ENCODE measurements at places on chromosomes 7 and 10. TPM values are rescaled to one million over a fixed set of nuclear protein-coding genes. Genes with fewer than 3 reads are reported as not detected.

DNA sequence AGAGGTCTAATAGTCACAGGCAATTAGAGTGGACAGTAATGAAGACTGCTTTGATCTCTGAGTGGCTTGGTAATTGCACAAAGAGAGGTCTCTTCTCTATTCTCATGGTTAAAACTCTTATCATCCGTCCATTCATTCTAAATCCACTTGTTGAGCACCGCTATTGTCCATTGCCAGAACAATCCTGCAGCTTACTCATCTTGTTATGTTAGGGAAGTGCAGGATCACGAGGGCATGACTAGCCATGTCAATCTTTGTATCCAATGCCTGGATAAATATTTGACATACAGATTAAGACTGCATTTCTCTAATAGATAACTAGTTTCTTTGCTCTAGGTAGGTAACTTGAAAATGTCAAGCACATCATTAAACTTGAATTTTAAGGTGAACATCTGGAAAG, 14.9 kb downstream of the SFTPD start:
- no peaks in the 10 kb centered on the region for H3K27me3 ChIP-seq
- H3K4me3 ChIP-seq = no peak overlapping the region
- no peak overlapping the region for H3K27ac ChIP-seq
- DNase-seq = no peak
- peaks cover 5% of the 10 kb centered on the region for H3K36me3 ChIP-seq

- H3K36me3 ChIP-seq = no peaks in the 10 kb centered on the region
- no peaks in the 10 kb centered on the region for H3K27me3 ChIP-seq
- H3K27ac ChIP-seq = no peak overlapping the region
- no peak for DNase-seq
- H3K4me1 ChIP-seq = no peaks in the 10 kb centered on the region
Measured at GRCh38 chr7:2962865-2963264, 80.8 kb downstream of the CARD11 start.

FRAT1 gene
- total RNA-seq = 17.8 TPM

GRCh38 chr10:58579011-58579655, 66.5 kb downstream of the BICC1 start:
- no peaks in the 10 kb centered on the region for H3K36me3 ChIP-seq
- no peak for DNase-seq
- no peak overlapping the region for H3K4me3 ChIP-seq
- H3K27ac ChIP-seq = no peak overlapping the region
- peaks cover 14% of the 10 kb centered on the region for H3K4me1 ChIP-seq

SPDYE6 gene
- not detected for total RNA-seq

MRC1 gene
- 493 TPM for total RNA-seq

GRCh38 chr10:191703-192518, 56.7 kb downstream of the ZMYND11 start:
- H3K4me1 ChIP-seq = peaks cover 6% of the 10 kb centered on the region
- DNase-seq = no peak

Measured in upper lobe of left lung (tissue), 6 donors.